ENCODE measurements at places on chromosomes 6 and 20.

- DNase-seq, result no peak
Observed at GRCh38 chr6:43942616-43943015, 172.6 kb downstream of the VEGFA start.

DNA sequence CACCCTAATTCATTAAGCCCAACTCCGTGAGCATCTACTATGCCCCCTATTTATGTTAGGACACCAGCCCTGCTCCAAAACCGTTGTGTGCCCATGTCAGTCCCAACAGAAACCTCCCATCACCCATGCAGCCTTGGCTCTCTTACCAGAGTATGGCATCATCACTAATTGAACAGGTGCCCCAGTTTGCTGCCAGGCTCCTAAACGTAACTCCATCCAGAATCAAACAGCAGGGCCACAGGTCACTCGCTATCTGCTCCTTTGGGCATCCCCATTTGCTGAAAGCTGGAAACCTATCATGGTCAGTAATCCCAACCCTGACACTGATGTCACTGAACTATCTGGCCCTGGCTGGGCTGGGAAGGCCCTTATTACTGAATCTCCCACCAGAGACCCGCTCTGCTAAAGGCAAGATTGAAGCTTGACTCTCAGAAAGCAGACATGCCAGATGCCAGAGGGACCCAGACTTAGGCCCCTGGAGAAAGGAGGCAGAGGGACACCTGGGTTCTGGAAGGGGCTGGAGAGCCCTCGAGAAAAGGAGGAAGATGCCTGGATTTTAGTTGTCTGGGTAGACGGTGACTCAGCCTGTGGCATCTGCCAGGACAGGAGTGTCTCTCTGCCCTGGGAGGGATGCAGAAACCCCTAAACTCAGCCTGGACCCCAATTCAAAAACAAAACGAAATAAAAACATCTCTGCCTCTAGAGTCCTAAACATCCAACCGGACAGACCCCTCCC lies 14.0 kb downstream of the MUCL3 start:
- DNase-seq, result no peak

- DNase-seq, result no peak
Observed at GRCh38 chr20:25325073-25325472, 65.6 kb downstream of the ABHD12 start.

DNA sequence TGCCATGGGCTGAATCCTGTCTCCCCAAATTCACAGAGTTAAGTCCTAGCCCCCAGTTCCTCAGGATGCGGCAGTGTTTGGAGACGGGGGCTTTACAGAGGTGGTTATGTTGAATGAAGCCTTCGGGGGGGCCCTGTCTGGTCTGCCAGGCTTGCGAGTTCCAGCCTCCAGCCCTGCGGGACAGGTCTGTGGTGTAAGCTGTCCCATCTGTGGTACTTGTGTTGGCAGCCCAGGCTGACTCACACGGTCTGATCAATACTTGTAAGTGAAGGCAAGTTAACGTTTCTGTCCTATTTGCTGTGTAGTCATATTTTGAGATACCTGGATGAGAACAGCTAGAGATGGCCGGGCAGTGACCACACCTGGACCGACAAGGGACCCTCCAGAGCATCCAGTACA lies 51.8 kb upstream of the GPR31 start:
- no peak for DNase-seq

GRCh38 chr20:10596710-10597121 lies 77.1 kb downstream of the JAG1 start:
- peak; percentile 95 for DNase-seq

- no peak for DNase-seq
Observed at GRCh38 chr6:127077886-127078285, 40.6 kb upstream of the RSPO3 start.
